DMS79 (cell line): ENCODE measurements at places on chromosomes 16 and 17.

- DNase-seq, result no peak
Measured at GRCh38 chr17:28426081-28426519, 20.1 kb upstream of the SLC46A1 start.

- DNase-seq, result no peak
Measured at GRCh38 chr17:47813512-47814031, 8.0 kb downstream of the OSBPL7 start.

- no peak for DNase-seq
Measured at GRCh38 chr16:66580605-66581209, 1.4 kb downstream of the CMTM2 start.

GRCh38 chr17:81400154-81400977 is 5.1 kb downstream of the BAHCC1 start:
- DNase-seq, result no peak

- DNase-seq, result no peak
Measured at GRCh38 chr16:51193879-51194278, 42.8 kb upstream of the SALL1 start.

- no peak for DNase-seq
Measured at GRCh38 chr17:3762922-3763776, 37.8 kb downstream of the ITGAE start.

DNA sequence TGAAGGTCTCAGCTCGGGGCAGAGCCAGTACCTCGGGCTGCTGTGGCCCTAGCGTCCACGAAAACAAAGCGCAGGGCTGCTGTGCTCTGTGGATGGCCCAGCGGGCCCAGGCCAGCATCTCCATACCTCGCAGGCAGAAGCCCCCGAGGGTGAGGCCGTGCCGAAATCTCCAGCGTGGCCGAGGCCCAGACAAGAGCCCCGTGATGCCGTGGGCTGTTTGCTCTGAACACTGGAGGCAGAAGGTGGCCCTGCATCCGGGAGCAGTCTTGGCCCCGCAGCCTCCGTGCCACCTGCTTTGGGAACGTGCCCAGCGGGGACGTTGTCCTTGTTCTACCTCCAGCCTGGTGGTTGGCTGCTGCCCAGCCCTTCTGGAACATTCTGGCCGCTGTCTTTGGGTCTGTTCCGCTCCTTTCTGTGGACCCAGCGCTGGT is 121.4 kb downstream of the BANP start:
- no peak for DNase-seq

DNA sequence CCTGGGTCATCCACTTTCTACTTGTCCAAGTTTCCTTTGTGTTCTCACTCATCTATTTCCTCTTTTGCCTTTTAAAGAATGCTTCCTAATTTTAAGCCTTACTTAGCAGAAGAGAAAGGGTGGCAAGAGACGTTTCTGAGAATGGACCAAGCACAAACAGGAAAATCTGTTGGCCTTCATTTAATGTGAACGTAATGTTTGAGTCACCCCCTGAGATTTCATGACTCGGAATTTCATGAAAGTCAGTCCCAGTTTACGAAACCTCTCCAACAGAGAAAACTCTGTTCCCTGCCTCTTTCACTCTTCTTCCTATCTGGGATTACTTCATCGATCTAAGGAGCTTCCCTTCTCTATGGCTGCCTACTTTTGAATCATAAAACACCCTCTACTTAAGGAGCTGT is at the start of gene CD300E:
TSS of gene CD300E (minus strand) at position 46 of the 401 bp plus-strand sequence. CDS start 117 bp downstream, outside the sequence.
- no peak for DNase-seq

DNA sequence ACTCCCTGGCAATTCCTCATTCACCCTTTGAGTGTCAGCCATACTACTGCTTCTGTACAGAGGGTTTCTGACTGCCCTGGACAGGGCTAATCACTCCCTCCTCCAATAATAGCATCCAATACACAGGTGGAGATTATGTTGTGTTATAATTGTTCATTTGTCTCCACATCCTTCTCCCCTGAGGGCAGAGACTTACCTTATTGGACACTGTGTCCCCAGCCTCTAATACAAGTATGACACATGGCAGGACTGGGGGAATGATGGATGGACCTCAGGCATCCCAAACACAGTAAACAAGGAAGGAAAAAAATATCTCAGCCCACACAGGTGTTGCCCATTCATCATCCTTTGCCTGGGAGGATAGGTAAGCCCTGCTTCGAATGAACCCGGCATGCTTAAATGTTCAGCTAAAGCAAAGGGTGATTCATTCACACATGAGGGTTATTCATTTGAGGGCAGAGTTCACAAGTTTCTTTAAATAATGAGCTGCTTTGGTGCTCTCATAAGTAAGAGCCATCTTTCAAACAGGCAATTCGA is 34.8 kb downstream of the MMD start:
- DNase-seq, result no peak

DNA sequence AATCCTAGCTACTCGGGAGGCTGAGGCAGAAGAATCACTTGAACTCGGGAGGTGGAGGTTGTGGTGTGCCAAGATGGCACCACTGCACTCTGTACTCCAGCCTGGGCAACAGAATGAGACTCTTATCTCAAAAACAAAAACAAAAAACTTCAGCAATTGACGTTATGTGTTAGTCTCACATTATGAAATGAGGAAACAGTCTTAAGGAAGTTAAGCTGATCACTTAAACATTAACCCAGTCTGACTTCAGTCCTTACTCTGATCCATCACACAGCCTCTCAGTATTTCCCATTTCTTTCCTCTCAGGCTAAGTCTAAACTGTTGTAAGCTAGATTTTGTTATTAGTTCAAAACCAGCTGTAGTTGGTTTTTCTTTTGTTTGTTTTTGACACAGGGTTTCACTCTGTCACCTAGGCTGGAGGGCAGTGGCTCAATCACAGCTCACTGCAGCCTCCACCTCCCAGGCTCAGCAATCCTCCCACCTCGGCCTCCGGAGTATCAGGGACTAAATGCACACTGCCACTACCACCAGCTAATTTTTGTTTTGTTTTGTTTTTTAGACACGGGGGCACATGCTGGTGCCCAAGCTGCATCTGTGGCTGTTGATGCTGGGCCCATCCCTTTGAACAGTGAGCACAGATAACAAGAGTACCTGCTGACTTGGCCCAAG is 6.3 kb downstream of the JPT1 start:
- no peak for DNase-seq

GRCh38 chr17:17505610-17506171 is 9.5 kb upstream of the RASD1 start:
- DNase-seq, result no peak

DNA sequence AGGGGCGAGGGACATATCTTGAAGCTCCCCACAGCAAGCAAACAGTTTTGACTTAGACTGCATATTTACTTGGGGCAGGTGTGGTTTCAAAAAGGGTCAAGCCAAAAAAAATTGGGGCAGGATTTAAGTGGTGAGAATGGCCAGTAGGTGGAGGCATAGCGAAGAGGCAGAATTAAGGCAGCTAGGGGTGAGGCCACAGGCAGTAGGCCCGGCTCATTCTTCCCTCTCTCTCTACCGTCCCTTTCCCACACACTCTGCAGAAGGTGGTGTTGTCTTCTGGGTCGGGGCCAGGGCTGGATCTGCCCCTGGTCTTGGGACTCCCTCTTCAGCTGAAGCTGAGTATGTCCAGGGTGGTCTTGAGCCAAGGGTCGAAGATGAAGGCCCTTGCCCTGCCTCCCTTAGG is 2.6 kb downstream of the SHBG start:
- DNase-seq, result no peak

DNA sequence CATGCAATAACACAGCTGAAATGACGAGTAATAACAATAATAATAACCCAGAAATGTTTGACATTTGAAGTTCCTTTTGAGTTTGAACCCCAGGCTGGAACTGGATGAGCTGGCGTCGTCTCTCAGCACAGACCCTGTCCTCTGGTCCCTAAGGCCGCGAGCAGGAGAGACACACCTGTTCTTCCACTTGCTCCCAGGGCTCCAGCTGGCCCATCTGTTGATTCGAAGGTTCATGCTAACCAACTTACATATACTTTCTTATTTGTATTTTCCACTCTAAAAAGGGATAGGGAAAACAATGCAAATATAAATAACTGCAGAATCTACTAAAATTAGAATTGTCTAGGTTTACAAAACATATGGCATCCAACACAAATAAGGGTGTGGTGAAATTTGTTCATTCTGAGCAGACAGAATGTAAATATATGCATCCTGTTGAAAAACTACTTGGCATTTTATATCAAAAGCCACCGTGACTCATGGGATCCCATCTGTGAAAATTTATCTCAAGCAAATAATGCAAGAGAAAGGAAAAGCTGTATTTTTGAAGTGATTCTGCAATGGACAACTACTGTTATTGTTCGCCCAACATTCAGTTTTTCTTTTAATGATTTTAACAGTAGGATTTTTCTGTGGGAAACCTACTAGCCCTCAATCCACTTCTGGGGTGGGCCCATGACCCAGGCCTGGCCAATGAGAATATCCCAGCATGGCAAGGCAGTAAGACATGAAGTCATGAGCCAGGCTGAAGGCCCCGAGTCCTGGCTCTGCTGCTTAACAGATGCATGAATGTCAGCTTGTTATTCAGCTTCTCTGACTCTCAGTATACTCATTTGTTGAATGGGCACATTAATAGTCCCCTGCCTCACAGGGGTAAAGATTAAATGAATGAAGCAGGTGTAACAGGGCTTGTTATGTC is 13.2 kb upstream of the RGS9 start:
- no peak for DNase-seq

- no peak for DNase-seq
Measured at GRCh38 chr16:31371619-31372484, 16.9 kb downstream of the ITGAX start.

- DNase-seq, result no peak
Measured at GRCh38 chr17:12619459-12620199, 46.1 kb upstream of the MYOCD start.

DNA sequence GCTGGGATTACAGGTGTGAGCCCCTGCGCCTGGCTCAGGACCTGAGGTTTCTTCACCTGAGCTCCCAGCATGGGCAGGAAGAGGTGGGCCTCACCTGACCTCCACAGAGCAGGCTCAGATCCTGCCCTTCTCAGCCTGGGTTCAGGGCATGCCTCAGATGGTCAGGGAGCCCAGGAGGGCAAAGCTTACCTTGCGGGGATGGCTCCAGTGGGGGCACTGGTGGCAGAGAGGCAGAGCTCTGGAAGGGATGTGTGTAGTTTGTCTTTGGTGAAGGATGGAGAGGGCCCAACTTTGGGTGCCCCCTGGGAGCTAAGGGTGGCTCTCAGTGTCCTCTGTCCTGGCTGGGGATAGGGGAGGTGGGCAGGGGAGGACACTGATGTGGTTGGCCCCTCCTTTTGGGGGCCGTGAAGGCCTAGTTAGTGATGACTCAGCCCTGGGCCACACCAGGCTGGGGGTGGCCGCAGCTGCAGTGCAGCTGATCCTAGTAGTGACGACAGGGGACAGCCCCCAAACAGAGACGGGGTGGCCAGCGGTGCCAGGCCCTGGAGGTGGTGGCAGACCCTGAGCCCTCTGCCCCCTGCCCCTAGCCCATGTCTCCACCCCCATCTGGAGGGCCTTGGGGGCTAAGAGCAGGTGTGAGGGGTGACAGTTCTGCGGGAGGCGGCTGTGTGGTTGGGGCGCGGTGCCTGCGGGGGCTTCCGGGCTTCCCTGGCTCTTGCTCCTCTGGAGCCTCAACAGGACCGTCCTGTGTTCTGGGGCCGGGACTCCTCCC is 5.8 kb downstream of the NHERF2 start:
- DNase-seq, result no peak

DNA sequence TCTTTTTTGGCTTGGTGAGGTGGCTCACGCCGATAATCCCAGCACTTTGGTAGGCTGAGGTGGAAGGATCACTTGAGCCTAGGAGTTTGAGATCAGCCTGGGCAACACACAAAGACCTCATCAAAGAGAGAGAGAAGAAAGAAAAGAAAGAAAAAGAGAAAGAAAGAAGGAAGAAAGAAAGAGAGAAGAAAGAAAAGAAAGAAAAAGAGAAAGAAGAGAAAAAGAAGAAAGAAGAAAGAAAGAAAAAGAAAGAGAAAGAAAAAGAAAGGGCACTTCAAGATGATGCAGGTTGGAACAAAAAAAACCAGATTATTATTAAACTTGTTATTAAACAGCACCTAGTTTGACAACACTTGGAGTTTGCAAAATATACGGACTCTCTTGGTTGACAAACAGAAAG is 21.2 kb upstream of the ADCY9 start:
- DNase-seq, result no peak

- DNase-seq, result no peak
Measured at GRCh38 chr17:66302761-66303626, 581 bp downstream of the PRKCA start.

GRCh38 chr17:37107406-37108083 is 158.8 kb downstream of the AATF start:
- peak; percentile 54 for DNase-seq

DNA sequence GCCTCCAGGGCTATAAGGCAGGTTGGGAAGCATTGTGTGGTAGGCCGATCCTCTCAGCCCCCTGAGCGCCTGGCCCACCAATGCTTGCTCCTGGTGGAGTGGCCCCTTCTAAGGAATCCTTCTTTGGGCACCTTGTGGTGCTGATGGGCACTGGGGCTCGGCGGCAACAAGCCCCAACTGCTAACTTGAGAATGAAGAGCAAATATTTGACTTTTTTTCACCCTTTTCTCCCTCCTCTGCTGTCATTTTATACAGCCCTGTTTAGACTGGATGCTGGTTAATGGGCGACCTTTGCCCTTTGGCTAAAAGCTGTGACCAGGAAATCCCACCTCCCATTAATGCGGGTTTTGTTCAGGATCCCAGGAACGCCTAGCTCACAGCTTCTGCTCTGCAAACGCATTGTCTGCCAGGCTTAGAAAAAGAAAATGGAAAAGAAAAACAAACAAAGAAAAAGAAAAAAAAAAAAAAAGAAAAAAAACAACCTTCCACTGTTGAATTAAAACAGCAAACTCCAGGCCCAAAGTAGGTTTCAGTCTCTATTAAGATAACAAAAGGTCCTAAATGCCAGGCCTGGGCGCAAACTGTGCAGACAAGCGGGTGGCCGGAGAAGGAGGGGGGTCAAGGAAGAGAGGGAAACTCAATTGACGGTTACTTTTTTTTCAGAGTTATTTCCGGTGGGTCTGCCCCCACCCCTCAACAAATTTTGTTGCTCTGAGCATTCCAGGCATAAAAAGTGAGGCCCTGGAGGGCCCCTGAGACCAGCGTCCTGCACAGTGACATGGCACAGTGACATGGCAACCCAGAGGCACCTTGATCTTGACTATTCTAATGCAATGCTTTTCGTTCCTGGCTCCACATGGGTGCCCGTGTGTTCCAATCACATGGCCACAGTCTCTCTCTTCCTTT is 301.4 kb downstream of the MAF start:
- DNase-seq, result no peak

- no peak for DNase-seq
Measured at GRCh38 chr17:17086585-17086984, 44.3 kb downstream of the MPRIP start.

GRCh38 chr16:66474750-66475199 is 47.7 kb downstream of the BEAN1 start:
- peak; percentile 50 for DNase-seq

- DNase-seq, result no peak
Measured at GRCh38 chr16:30983289-30983889, 1.6 kb upstream of the HSD3B7 start.
